Activated naive CD4-positive, alpha-beta T cell treated with anti-CD3 and anti-CD28 coated beads, Interleukin-2, amount 10 ng/mL, durations not matched to agents 5 hours and 36 hours (primary cell): ENCODE measurements at places on chromosomes 3 and 15. TPM values are rescaled to one million over a fixed set of nuclear protein-coding genes. Genes with fewer than 3 reads are reported as not detected.

The GOLGA6A gene
- not detected for total RNA-seq

The CNTN6 gene
- total RNA-seq: not detected

The IGSF11 gene
- 0.55 TPM for total RNA-seq

The HYAL1 gene
- total RNA-seq: 0.40 TPM

The CALML4 gene
- total RNA-seq: 10.3 TPM

The SI gene
- not detected for total RNA-seq

The PCOLCE2 gene
- total RNA-seq: not detected

The CPB1 gene
- total RNA-seq: not detected

The SLC2A2 gene
- total RNA-seq: not detected

The SLC28A2 gene
- total RNA-seq: not detected

The TEX55 gene
- not detected for total RNA-seq

The SV2B gene
- total RNA-seq: 0.18 TPM

The PPP1R14D gene
- total RNA-seq: not detected

The DAPK2 gene
- total RNA-seq: 0.77 TPM

The KNSTRN gene
- 35.5 TPM for total RNA-seq

The CASR gene
- not detected for total RNA-seq

The MAP3K13 gene
- 12.1 TPM for total RNA-seq

The PEX11A gene
- 1.5 TPM for total RNA-seq

The UTS2B gene
- total RNA-seq: not detected

The TM4SF18 gene
- not detected for total RNA-seq

The ADGRG7 gene
- not detected for total RNA-seq

The MUC4 gene
- total RNA-seq: 0.17 TPM

The PROK2 gene
- total RNA-seq: 0.23 TPM

The TGM4 gene
- total RNA-seq: not detected

The KLHL40 gene
- not detected for total RNA-seq

The TRIM71 gene
- total RNA-seq: not detected

The FEZF2 gene
- not detected for total RNA-seq

The CCDC54 gene
- total RNA-seq: not detected

The CYP1A1 gene
- total RNA-seq: 6.0 TPM

The HDDC3 gene
- 28.5 TPM for total RNA-seq

The SAMMSON gene
- not detected for total RNA-seq

The AMIGO3 gene
- total RNA-seq: not detected

The C15orf62 gene
- total RNA-seq: 1.8 TPM

The CCR3 gene
- total RNA-seq: not detected

The RLBP1 gene
- not detected for total RNA-seq

The CCR9 gene
- total RNA-seq: not detected

The CFAP44 gene
- total RNA-seq: 8.9 TPM

The BTLA gene
- 72.1 TPM for total RNA-seq

The SOX2 gene
- total RNA-seq: not detected

The PPM1L gene
- total RNA-seq: 4.9 TPM

The CTSH gene
- 123 TPM for total RNA-seq
